ENCODE measurements at places on chromosomes 6 and 20.

- DNase-seq = no peak
These were observed 23.0 kb upstream of the NAA20 start for GRCh38 chr20:19993958-19994669.

DNA sequence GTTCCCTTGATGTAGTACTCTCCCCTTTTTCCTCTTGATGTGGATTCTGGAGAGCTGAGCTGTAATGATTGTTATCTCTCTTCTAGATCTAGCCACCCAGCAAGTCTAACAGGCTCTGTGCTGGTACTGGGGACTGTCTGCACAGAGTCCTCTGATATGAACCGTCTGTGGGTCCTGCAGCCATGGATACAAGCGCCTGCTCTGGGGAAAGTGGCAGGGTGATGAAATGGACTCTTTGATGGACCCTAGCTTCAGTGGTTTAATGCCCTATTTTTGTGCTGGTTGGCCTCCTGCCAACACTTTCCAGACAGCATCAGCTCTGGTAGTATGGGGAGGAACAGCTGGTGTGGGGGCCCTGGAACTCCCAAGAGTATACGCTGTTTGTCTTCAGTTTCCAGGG, 216.3 kb downstream of the ADGRG6 start:
- DNase-seq = no peak

DNA sequence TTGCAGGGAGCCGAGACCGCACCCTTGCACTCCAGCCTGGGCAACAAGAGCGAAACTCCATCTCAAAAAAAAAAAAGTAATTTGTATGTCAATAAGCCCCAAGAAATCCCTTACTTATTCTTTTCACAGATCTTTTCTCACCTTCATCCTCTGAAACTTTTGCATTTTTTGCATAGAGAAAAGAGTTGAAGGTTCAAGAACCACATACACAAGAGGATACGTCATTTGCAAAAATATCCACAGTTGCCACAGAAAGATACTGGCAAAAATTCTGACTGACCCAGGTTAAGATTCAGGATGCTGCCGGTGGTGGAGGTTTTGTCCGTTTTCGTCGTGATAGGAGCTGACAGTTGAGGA, 94.5 kb downstream of the ZMYND8 start:
- no peak for DNase-seq

GRCh38 chr6:166289207-166290060, 18.8 kb downstream of the PRR18 start:
- DNase-seq = no peak

DNA sequence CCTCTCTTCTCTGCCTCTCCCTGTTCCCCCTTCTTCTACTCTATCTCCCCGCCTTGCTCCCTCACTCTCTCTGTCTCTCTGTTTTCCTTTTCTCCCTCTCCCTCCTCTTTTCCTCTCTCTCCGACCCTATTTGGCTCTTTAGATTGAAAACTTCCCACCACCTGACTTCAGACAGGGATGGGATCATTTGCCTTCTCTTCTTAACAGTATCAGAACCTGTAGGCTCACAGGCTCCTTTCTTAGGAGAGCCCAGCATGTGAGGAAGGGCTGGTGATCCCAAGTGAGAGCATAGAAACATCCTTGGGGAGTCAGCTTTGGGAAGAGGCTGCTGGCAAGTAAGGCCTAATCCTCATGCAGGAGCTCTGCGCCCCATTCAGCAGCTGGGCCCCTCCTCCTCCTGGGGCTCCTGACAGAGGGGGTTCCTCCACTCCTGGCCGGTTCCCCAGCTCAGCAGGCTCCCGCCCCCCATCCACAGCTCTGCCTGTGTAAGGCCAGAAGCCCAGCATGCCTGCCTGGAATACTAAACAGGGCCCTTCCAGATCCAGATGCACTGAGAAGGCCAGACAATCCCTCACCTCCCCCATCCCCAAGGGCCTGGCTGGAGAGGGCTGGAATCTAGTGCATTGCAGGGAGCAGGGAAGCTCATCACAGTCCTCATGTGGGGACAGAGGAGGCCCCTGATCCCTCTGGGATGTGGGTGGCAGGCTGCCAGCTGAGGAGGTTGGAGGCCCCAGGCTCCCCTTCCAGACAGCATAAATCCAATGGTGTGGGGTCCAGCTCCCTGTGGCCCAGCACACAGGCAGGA, 93.4 kb downstream of the PTPRT start:
- no peak for DNase-seq

GRCh38 chr6:75114806-75115205, 91.0 kb downstream of the COL12A1 start:
- DNase-seq = no peak

DNA sequence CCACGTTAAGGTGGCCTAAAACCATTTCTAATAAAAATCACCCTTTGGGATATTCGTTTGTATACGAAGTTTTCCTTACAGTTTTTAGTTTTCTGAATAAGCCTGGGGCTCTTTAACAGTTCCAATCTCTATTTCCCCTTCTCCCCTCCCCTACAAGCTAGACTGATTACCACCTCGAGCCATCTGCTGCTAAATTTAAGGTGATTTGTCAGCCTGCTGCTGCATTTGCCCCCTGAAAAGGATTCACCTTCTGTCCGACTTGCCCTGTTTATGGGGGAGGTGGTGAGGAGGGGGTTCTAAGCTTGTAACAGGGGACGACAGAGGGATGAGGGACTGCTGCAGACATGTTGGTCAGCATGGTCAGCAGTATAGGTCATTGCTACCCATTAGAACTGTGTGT, 146.3 kb downstream of the JARID2 start:
- no peak for DNase-seq

DNA sequence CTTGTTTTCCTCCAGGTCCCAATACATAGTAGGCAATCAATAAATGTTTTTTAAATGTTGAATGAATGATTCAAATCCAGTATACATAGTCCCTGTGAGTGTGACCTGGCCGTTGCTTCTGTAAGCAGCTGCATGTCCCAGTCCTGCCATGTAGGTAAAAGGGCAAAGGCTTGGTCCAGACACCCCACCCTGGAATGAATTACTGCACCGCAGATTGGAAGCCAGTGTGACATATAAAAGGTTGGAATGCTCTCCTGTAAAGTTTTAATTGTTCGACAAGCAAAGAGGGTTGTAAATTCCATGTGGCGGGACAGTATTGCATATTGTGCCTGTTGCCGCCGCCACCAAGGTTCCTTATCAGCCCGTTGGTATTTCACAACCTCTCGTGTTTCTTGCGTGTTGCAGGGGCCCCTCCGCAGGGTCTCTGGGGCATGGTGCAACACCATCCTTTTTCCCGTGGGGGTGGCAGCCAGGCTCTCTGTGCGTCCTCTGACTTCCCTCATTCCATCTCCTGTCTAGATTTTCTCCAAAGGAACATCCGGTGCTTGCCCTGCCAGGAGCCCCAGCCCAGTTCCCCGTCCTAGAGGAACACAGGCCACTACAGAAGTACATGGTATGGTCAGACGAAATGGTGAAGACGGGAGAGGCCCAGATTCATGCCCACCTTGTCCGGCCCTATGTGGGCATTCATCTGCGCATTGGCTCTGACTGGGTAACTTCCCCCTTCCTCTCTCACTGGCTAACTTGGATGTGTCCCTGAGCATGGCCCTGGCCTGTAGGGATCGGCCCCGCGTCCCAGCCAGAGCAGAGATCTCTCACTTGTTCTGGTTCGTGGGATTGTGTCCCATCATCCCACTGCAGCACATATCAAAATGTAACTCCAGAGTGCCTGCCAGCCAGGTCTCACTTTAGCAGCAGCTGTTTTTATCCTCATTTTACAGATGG, 20.3 kb downstream of the POFUT1 start:
- DNase-seq = no peak

DNA sequence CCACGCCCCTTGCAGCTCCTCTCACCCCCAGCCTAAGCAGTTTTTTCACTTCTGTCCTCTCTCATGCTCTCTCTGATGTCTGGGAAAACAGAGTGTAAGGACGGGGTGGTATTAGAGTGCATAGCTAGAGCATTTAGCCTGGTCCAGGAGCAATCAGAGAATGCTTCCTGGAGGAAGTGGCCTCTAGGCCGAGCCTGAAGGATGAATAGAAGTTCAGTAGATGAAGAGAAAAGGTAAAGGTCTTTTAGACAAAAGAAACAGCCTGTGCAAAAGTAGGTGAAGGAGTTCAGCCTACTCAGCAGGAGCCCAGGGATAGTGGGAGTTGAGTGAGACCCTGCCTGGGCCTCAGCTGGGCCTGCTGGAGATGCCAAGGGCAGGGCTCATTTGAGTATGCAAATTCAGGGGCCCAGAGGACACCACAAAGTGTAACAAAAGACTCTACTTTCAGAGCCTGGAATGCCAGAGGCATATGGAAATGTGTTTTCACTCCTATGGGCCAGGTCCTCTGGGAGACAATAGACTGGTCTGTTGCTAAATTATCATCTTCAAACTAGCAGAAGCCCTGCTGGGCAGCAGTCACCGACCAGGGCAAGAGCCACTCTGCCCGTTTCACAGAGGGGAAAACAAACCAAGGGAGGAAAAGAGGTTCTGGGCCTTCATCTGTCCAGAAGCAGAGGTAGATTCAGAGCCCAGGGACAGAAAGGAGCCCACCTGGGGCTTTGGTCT, 19.7 kb upstream of the TM9SF4 start:
- no peak for DNase-seq

DNA sequence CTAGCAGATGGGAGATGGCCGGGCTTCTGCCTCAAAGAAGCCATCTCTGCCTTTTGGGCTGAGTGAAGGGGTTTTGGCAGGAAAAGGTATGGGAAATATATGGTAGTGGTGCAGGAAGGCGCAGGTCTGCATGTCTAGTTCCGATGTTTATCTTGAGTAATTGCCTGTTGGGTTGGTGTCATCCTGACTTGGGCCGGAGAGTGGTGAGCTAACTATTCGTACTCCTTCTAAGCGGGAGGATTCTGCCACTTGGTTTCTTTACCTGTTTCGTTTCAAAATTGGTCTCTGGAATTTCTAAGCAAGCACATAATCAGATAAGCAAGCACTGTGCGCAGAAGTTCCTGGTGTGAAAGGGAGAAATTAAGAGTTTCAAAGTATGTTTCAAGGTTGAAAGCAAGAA, 229.6 kb downstream of the SAMD5 start:
- no peak for DNase-seq

DNA sequence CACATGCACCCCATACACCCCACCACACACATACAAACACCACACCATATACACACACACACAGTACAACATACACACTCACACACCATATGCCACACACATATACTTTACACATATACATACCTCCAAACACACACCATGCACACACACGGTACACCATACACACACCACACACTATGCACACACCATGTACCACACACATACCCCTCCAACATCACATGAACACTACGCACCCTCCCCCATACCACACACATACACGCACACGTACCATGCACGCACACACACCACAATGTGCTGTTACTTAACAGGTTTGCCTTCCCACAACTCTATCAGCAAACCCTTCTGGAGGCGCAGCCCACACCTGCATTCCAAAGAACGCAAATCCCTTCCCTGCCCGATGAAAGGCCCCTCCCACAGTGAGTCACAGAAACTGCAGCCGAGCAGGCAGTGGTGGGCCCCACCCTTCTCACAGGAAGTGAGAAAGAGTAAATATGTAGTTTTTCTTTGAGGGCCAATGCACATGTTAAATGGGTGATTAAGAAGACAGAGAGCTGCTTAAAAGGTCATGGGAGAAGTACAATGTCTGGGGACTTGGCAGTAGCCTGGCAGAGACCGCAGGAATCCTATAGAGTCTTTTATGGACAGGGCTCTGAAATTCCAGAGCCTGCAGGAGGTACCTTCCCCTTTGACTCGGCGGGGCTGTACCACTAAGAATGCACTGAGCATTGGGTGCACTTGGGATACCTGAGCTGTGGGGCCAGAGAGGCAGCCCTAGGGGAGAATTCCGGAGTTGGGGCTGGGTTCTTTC, 34.1 kb upstream of the EZR start:
- DNase-seq = peak; percentile 87
